Hematopoietic multipotent progenitor cell treated with erythropoietin and hydrocortisone succinate and interleukin-3 and kit ligand, for 8 days (in vitro differentiated cells): ENCODE measurements at places on chromosomes 7 and 10.

DNA sequence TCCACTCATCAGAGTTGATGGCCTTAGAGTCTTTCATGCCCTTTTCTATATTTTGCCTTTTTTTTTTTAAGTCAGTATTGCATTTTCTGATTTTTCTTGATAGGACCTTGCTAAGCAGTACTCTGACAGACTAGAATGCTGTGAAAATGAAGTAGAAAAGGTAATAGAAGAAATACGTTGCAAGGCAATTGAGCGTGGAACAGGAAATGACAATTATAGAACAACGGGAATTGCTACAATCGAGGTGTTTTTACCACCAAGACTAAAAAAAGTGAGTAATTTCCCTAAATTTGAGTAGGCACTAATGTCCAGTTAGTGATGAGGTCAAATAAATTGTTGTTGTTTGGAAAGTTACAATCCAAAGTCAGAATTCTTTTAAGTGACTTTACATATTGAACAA is 7.4 kb downstream of the NUB1 start:
- DNase-seq, result no peak

DNA sequence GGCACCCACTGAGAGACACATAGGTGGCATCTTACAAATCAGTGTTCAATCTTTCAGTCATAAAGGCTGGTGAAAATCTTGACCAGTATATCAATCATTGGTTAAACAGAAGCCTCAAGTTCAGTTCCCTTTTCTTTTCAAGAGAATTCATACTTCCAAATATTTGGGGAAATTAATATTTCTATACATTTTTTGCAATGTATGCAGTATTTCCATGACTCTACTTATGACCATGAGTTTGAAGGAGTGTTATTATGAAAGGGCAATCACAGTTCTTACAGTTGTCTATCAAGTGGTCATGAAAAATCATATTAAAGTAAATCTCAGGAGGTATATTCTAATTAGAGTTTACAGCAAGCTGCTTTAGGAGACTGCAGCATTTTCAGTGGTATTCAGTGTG is 724.0 kb downstream of the ANKRD7 start:
- no peak for DNase-seq

- no peak for DNase-seq
Measured at GRCh38 chr7:16492513-16493062, 27.1 kb upstream of the SOSTDC1 start.

DNA sequence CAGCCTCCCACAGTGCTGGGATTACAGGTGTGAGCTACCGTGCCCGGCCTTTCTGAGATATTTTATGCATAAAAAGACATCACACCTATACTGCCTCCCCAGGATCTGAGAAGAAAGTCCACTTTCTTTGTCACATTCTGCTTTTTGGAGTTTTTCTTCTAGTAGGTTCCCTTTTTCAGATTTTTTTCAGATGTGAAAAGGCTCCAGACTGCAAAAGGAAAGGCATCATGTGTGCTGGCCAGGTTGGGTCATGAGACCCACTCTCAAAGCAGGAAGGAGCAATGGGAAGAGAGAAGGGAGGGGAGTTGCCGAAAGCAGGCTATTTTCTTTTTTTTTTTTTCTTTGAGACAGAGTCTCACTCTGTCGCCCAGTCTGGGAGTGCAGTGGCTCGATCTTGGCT is 10.8 kb downstream of the BLVRA start:
- DNase-seq, result no peak

GRCh38 chr10:114499630-114500190 is 95.4 kb upstream of the AFAP1L2 start:
- DNase-seq, result no peak

GRCh38 chr7:70042533-70042932 is 444.3 kb downstream of the AUTS2 start:
- DNase-seq, result no peak
